ENCODE measurements at places on chromosomes 12 and 14.

- DNase-seq = no peak
Measured at GRCh38 chr12:69834576-69834975, 9.5 kb downstream of the MYRFL start.

DNA sequence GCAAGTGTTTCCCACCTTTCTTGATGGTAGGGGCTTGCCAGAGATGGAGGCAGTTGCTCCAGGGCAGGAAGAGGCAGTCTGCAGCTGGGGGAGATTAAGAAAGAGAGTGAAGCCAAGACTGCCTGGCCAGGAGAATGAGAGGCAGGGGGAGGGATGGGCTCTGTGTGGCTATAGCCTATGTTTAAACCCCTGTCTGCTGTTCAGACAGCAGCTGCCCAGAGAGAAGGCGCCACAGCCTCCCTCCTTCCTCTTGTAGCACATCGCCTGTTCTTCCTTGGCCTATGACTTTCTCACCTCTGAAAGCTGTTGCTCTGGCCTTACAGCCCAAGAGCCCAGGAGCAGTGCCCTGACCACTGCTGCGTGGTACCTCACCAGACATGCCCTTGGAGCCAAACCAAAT, 61.7 kb downstream of the EMP1 start:
- no peak for DNase-seq

GRCh38 chr12:124279315-124279714, 15.6 kb upstream of the RFLNA start:
- DNase-seq = no peak

GRCh38 chr12:47941871-47942613, 21.4 kb upstream of the TMEM106C start:
- DNase-seq = peak; percentile 68

DNA sequence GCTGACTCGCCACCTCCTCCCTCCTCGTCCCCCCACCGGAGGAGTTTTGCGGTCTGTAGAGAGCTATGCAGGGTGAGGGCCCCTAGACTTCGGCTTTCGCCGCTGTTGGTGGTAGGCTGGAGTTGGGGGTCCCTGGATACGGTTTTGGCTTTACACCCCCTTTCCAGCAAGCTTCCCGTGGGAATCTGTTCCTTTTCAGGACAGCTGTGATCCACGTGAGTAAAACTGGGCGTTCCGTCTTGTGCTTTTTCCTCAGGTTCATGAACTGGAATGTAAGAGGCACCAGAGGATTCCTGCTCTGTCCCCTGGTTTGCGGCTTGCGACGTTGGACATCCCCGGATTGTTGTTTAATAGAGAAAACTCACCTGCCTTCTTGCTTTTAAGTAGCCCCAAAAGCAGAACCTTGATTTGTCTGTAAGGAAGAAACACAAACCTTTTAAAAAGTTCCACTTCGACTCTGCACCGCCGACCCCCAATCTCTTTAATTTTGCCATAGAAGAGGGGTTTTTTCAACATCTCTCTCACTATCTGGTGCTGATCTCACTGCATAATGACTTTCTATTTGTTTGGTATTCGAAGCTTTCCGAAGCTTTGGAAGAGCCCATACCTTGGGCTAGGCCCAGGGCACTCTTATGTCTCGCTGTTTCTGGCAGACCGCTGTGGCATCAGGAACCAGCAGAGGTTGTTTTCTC, 490 bp downstream of the PRORP start:
- DNase-seq = peak; percentile 13

DNA sequence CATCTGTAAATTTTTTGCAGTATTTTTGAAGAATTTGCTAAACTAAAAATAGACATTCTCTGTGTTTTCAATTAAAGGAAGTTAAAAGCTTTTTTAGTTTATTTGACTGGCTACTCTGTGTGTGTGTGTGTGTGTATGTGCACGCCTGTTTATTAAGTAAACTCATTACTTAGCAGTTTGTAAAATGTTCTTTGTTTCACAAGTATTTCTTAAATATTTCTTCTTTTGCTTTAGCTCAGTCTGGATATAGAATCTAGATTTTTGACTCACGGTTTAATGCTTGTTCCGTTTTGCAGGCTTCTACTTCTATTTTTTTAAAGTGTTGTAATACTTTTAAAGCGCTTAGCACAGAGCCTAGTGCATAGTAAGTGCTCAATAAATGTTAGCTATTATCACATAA, 46.5 kb upstream of the KCNMB4 start:
- no peak for DNase-seq

DNA sequence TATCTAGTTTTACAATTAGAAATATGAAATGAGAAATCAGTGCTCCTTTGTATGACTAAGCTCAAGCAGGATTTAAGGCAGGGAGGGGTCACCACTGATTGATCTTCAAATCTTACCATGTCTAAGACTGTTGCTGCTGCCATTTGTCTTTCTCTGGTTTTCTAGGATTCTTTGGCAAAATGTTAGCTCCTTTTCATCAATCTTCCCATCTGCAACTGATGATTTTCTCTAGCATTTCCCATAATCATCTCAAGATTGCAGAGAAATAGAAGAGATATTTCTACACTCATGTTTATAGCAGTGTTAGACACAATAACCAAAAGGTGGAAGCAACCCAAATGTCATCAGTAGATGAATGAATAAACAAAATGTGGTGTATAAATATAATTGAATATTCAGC, 175.0 kb downstream of the RAD51B start:
- no peak for DNase-seq

GRCh38 chr12:51970904-51971646, 19.6 kb downstream of the ACVR1B start:
- peak; percentile 34 for DNase-seq

DNA sequence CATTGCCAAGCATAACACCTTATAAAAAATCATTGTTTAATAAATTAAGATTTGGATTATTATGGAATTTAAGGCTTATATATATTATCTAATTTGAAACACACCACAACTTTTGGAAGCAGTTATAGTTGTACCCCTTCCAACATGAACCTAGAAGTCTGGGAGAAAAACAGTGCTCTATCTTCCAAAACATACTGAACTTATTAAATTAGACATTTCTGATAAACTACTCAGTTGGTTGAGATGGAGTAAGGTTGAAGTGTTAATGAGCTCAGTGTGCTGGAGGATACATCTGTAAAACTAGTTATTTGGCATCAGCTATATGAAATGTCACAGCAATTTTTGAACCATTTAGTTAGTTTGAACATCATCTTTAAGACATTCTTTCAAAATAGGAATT, 227.4 kb downstream of the ALX1 start:
- DNase-seq = no peak

- no peak for DNase-seq
Measured at GRCh38 chr12:75921622-75922289, 109.8 kb downstream of the PHLDA1 start.

DNA sequence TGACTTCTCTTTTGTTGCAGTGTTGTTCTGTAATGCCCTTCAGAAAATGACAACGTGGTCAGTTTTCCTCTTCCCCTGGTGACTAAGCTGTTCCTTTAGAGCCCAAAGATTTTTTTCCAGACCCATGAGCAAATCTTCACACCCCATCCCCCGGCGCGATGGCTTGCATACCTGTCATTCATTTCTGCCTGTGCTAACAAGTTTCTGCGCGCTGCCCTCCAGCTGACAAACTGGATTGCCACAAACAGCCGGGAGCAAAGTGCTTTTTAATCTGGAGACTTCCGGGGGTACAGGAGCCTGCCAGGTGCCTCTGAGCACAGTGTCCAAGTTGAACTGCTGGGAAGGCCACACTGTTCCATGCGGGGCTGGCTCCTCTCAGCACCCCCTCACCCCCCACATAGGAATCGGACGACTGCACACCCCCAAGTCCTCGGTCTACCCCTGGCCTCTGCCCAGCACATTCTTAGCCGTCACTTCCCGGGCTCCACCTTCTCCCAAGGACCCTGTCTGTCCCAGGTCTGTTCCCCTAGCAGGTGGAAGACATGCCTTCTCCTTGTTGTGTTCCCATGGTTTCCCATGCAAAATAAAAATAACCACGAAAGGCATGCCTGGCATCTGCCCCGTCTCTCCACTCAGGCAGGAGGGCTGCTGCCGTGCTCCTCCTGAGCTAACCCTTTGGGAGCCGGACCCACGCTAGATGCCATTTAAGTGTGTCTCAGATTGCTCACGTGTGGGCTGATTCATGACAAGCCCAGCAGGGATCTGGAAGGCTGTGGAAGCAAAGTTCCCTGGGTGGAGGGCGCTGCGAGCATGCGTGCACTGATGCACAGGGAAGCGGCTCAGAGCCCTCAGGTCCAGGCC, 14.1 kb downstream of the RILPL1 start:
- no peak for DNase-seq

DNA sequence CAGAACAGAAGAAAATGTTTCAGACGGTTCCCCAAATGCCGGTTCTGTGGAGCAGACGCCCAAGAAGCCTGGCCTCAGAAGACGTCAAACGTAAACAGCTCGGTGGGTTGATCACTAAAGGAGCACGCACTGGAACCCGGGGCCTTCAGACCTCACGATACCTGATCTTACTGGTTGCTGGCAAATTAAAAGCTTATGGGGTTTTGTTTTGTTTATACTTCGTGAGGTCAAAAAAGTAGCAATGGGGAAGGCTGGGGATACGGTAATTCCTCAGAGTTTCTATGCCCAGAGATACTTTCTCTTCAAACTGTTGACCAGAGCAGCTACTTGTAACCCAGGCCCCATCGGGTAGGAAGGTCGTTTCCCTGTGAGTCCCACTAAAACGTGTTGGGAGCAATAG, 1.7 kb downstream of the CDKN1B start:
- DNase-seq = peak; percentile 45

DNA sequence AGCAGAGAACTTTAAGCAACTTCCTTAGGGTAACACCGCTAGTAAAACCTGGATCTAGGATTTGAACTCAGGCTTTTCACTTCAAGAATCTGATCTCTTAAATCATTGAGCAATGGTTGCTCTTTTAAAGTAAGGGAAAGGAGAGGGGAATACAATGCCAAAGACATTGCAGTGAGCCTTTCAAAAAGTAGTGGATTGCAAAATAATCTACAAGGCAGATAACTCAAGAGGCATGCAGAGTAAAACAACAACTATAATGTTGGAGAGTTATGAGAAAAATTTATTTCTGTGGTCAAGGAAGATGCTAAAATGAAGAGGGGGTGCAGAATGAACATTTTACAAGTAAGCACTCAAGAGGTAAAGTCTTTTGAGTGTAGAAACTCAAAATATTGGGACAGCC, 432.6 kb downstream of the C12orf50 start:
- DNase-seq = no peak

- no peak for DNase-seq
Measured at GRCh38 chr14:65471038-65471878, 58.7 kb downstream of the FUT8 start.

DNA sequence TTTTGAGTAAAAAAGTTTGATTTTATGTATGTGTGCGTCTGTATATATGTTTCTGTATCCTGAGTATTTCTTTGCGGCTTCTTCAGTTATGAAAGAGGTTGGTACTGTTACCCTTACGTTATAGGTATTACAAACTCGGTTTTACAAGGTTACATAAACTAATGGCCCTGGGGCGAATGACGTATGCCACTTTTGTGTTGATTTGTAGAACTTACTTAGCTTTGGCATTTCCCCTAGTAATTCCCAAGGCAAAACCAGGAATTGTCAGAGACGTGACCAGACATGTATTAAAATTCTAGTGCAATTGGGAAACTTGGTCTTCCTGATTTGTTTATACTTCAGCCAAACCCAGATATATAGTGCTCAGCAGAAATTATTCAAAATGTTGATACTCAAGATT, 93.3 kb downstream of the DUSP16 start:
- no peak for DNase-seq

- DNase-seq = no peak
Measured at GRCh38 chr12:103331643-103332042, 164.1 kb downstream of the C12orf42 start.

GRCh38 chr14:65506801-65507200, 94.3 kb downstream of the FUT8 start:
- DNase-seq = no peak

DNA sequence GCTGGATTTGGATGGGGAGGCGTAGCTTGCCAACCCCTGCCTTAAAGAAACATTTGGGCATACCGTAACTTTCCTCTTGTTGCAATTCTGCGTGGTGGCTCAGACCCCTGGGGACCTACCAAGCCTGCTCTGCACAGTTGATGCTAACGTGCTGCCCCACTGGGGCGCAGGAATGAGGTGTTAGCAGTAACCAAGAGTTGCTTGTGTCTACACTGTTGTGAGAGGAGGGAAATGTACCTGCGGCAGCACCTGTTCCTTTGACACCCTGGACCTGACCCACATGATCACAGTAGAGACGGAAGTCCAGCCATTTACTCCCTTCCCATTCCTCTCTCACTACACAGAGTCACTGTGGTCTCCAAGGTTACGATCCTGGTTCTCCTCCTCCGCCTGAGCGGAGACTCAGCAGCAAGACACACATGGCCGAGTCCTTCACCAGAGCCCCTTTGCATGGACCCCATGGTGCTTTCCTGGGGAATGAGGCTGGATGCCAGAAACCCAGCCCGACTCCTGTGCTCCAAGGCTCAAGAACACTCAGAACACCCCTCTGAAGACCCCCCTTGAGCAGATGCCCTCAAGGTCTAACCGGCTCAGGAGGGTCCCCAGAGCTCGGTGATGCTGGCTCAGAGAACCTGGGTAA, 84.8 kb downstream of the FBXL14 start:
- no peak for DNase-seq

DNA sequence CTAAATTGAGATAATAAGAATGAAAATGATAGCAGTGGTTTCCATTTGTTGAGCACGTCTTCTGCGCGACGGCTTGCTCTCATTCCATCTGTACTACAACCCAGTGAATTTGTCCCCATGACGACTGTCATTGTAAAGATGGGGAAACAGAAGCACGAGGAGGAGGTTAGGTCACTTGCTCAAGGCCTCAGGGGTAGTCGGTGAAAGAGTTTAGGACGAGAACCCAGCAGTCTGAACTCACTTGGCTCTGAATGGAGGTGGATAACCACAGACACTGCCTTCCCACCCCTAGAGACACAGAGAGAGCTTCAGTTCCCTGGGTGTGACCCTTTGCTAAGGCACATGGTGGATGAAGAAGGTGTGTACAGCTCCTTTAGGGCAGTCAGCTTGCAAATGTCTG, 30.9 kb upstream of the PLEKHG3 start:
- DNase-seq = no peak
